ENCODE measurements at places on chromosomes 2 and 18.

GRCh38 chr2:68878753-68879152 lies 7.6 kb upstream of the BMP10 start:
- DNase-seq: no peak

DNA sequence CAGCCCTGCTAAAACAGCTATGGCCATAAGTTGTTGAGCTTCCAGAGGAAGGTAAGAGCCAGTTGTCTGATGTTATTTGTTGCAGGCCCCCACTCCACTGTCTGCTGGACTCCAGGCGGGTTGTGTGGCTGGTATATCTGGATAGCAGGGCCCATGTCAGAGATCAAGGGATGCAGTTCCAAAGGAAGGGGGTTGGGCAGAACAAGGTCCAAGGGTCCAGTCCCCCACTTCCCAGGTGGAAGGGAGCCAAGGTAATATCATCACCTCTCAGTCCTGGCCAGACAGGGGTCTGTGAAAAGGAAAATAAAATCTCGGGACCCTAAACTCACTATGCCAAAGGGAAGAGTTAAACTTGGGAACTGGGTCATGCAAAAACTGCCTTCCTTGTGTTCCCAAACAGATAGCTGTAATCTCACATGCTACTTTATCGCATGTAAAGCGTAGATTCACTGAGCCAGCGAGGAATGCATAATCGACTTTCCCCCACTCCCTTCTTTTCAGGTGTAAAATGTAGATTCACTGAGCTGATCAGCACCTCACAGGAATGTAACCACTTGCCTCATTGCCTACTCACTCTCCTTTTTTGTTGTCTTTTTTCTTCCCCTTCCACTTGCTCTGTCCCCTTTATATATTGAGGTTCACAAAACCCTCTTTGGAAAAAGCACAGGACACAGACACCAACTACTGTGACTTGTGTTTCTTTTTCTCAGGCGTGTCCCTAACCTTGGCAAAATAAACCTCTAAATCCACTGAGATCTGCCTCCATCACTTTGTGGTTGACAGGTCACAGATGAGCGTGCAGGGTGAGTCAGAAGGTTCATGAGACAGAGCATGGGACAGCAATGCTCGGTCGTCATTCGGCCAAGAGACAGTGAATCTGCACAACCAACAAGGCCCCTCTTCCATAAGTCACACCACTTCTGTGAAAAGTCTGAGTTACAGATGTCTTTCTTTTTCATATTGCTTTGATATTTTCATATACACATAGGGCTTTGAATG lies 255.3 kb upstream of the SIX2 start:
- no peak for DNase-seq

DNA sequence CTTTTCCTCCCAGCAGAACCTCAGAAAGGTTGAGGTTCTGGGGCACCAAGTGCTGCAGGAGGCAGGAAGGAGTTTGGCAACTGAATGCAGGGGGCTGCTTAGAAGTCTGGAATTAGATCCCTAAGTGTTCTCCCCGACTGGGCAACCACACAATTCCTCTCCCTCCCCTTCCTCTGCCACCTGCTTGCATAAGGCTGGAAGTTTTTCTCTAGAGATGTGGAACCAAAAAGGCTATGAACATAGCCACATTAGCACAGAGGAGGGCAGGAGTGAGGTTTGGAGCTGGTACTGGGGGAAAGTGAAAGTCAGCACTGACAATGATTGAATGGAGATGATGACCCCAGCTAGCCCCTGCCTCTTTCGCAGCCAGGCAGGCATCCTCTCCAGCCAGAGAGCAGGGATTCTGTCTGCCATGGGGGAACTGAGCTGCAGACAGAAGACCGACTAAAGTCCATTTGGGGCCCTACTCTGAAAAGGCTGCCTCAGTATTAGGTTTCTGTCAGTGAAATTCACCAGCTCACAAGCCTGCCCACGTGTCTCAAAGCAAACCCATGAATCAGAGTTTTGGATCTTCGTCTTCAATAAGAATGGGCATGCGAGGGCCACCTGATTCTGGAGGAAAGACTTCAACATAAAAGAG lies 87.9 kb upstream of the ITGA6 start:
- DNase-seq: no peak

GRCh38 chr2:75041731-75042600 lies 83.5 kb downstream of the POLE4 start:
- DNase-seq: no peak

DNA sequence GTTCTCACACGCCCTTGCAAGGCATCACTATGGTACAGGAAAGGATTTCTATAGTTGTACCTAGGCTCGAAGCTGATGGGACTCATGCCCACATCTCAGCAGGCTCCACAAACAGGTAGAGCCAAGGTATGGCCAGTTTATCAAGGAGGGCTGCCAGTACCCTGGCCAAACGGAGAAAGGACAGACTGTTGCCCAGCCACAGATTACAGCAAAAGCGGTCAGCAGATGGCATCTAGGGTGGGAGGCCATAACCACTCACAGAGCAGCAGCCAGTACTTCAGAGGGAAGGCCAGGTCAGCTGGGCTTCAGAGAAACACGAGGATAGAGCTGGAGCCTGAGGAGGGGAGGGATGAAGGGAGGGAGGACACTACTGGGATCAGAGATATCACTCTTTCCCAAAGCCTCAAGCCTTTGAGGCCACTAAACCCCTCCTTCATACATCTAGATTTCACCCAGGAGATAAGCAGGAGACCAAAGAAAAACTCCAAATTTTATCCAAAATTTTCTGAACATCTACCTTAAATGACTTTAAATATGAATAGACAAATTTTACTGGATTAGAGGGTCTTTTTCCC lies 904.2 kb upstream of the NXPH2 start:
- DNase-seq: no peak

- no peak for DNase-seq
These were observed 58.2 kb downstream of the MYO1B start for GRCh38 chr2:191303140-191304005.

- DNase-seq: no peak
These were observed 252.3 kb downstream of the CYRIA start for GRCh38 chr2:16413285-16413684.

DNA sequence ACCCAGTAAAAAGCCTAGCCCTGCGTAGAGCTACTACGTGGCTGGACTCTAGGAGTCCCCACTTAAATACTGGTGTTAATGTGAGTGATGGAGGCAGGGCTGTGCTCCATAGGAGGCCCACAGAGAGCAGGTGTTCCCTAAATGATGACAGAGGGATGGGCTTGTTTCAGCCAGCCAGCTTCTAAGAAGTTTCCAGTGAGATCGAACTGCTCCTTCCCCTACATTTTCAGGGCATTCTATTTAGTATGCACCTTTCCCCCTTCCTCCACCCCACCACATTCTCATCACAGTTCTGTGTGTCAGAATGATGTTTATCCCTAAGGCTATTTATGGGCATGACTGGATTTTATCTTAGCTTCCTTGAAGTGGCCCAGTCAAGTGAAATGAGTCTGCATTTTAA lies 213.0 kb downstream of the TRIB2 start:
- no peak for DNase-seq

DNA sequence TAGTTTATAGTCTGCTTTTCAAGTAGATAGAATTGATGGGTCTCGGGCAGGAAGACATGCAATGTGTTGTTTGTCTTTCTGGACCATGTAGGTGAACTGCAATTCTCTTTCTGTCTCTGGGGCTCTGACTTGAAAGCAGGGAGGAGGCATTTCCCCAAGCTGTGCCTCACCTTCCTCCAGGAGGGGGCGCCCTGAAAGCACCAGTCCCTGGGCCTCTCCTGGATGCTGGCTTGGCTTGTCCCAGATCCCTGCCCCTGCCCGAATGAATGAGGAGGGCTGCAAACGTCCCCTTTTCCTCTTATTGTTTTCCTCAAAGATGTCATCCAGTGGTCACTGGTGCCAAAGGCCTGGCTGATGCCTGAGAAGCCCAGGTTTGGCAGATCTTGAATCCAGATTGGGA lies 270.6 kb downstream of the CELF4 start:
- DNase-seq: no peak

DNA sequence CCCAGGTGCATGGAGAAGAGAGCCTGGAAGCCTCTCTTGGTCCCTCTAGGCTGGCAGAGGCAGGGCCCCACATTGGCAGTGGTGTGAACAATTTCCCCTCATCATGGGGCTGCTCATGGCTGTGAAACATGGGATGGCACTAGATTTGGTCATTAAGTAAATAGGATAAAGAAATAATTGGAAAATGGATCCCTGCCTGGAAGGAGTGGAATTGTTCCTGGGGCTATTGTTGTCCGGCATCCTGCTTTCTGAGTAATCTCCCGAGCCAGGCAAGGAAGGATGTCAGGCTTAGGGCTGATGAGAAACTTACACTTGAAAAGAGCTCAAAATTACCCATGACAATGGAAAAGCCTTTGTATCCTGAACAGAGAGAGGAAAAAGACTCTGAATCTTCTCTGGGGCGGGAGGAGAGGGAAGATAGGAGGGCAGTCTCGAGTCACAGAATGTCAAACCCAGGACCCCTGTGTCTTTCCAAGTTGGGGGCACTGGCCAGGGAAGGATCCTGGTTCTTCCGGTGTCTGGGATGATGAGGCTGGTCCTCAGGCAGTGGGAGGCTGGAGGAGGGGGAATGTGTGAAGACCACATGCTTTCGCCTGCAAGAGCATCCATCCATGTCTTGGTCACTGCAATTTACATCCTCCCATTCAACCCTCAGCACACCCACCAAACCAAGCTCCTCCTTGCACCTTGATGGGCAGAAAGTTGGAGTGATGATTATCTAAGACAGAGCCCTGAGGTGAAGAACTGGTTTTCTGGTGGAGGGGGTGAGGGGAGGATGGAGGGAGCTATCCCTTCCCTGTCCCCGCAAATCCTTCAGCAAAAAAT lies 27.1 kb upstream of the STEAP3 start:
- no peak for DNase-seq

- DNase-seq: no peak
These were observed 1361.8 kb upstream of the DDX18 start for GRCh38 chr2:116452651-116453050.

DNA sequence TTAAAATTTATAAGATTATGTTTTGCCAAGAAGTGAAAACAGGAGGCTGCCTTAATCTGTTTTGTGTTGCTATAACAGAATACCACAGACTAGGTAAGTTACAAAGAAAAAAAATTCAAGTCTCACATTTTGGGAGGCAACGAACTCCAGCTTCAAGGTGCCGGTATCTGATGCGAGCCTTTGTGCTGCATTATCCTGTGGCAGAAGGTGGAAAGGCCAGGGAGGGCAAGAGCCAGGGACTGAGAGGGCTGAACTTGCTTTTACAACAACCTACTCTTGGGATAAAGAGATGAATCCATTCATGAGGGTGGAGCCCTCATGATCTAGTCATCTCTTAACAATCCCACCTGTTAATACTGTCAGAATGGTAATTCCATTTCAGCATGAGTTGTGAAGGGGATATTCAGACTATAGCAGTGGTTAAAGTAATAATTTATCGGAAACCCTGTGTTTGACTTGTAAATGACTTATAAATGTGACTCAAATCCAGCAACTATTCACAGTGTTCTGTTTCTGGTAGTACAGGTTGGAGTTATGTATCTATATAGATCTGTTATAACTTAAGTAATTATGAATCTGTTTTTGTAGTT lies 3.7 kb downstream of the MTX2 start:
- no peak for DNase-seq

DNA sequence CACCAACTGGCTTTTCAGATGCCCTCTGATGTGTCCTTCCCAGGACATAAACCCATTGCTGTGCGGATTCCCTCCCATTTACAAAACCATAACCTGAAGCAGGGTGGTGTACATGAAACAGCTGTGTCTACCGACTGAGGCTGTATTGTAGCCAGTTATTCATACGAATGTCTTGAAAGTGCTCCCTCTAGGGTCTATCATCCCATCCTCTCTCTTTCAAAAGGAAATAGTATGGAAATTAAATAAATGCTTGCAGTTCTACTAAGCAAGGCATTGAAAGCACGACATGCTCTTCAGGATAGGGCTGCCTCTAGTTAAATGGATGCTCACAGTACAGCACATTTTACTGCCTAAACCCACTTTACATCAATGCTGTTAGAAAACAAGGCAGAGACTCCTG lies 112.2 kb upstream of the PXDN start:
- no peak for DNase-seq

- no peak for DNase-seq
These were observed 189.3 kb downstream of the ANAPC1 start for GRCh38 chr2:111694700-111695101.

DNA sequence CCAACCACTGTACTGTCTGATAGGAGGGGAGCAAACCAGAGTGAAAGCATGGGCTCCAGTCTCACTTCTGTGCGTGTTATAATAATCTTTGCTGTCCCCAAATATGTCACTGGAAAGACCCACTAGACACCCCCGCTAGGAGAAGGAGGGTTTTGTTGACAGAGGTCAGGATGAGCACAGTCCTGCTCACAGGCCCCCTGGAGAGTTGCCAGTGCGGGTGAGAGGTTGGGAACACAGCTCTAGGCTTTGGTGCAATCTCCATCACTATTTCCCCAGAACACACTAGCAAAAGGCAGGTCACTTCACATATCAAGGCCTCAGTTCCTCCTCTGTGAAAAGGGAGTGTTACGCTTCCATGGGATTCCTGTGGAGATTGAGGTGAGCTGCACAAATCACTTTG lies 9.7 kb downstream of the XDH start:
- no peak for DNase-seq

GRCh38 chr2:1627628-1628381 lies 116.5 kb downstream of the PXDN start:
- DNase-seq: no peak

- DNase-seq: no peak
These were observed 51.7 kb upstream of the ATIC start for GRCh38 chr2:215260097-215260677.

DNA sequence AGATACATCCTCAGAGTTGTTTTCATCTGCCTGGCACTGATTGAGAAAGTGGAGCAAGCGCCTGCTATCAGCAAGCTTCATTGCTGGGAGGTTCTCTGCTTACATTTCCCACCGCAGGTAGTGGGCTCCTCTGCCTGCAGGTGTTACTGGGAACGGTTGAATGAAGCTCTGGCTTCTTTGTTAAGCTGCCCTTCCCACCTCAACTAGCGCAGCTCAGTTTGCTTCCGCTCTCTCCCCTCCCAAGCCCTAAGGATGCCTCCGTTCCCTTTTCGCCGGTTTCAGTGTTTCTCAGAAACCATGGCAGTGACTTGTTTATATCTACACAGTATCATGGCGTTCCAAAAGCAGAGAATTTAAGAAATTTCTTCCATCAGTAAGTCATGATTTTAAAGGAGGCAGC lies 72.2 kb upstream of the B3GNT7 start:
- no peak for DNase-seq

GRCh38 chr18:14179306-14179705 lies 47.1 kb upstream of the ZNF519 start:
- DNase-seq: no peak

- no peak for DNase-seq
These were observed 49.1 kb downstream of the GTF3C3 start for GRCh38 chr2:196750291-196750923.

GRCh38 chr18:3005462-3005861 lies 7.5 kb downstream of the LPIN2 start:
- no peak for DNase-seq

DNA sequence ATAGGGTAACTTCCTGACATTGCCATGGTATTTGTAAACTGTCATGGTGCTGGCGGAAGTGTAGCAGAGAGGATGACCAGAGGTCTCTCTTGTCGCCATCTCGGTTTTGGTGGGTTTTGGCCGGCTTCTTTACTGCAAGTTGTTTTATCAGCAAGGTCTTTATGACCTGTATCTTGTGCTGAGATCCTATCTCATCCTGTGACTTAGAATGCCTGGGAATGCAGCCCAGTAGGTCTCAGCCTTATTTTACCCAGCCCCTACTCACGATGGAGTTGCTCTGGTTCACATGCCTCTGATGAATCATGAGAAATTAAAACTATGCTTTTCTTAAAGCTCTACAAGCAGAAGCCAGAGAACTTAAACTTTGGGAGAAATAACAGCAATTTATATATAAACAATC lies 12.7 kb upstream of the NFU1 start:
- DNase-seq: no peak

GRCh38 chr2:23618265-23618664 lies 233.3 kb downstream of the KLHL29 start:
- no peak for DNase-seq

All from stimulated activated CD4-positive, alpha-beta T cell treated with anti-CD3 and anti-CD28 coated beads, Interleukin-12 subunit alpha, Interleukin-12 subunit beta, amount 100 ng/mL, for 48 hours (primary cell).